ENCODE measurements at places on chromosomes 3 and 15.

DNA sequence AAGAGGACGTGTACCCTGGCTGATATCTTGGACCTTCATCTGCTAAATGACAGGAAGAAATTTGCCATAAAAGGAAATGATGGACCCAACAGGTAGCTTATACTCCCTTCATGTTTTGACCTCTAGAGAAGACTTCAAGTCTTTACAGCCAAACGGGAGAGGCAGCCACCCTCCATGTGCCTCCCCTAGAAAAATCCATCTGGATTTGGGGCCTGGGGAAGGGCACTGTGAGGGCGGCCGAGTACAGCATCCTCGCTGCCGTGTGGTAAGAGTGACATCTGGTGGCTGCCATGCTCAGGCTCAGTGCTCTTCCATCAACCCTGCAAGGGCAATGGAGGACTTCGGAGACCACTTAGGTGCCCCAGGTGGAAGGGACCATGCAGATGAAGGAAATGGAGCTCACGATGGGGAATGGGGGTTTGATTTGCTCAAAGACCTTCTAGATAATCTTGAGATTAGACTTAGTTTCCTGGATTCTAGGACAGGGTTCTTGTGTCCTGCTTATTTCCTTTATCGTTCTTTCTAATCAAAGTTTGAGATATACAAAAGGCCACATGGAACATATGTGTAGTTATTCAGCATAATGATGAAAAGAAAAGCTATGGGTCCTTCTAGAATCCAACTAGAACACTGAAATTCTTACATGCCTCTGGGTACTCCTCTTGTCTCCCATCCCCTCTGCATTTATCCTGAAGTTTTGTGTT is 44.4 kb downstream of the AQP9 start:
- peak; percentile 38 for DNase-seq

DNA sequence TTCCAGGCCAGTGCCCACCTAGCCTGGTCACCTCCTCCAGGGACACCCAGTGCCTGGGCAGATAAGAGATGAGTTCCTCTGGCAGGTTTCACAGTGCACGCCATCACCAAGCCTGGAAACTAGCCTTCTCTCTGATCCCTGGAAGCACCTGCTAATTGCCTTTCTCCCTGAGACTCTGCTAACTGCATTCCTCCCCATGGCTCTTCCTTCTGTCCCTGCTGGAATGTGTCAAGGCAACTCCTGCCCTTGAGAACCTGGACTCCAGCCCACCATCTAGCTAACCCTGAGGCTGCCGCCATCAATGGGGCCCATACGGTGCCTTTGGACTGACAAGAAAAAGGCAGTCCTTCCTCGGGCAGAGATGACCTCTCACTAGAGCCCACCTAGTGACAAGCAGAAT is 18.5 kb downstream of the VIPR1 start:
- DNase-seq = no peak

DNA sequence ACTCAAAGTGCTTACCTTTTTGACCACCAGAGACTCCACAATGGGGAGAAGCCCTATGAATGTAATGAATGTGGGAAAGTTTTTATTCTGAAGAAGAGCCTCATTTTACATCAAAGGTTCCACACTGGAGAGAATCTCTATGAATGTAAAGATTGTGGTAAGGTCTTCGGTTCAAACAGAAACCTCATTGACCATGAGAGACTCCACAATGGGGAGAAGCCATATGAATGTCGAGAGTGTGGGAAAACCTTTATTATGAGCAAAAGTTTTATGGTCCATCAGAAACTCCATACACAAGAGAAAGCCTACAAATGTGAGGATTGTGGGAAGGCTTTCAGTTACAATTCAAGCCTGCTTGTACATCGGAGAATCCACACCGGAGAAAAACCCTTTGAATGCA is 5.5 kb upstream of the ZNF35 start:
- no peak for DNase-seq

- no peak for DNase-seq
Measured at GRCh38 chr15:64249883-64250575, 87.2 kb upstream of the PPIB start.

- DNase-seq = no peak
Measured at GRCh38 chr3:176351408-176351807, 845.9 kb downstream of the TBL1XR1 start.

- DNase-seq = no peak
Measured at GRCh38 chr3:73098873-73099272, 37.4 kb downstream of the EBLN2 start.

- DNase-seq = no peak
Measured at GRCh38 chr15:82159922-82160321, 102.6 kb downstream of the EFL1 start.

DNA sequence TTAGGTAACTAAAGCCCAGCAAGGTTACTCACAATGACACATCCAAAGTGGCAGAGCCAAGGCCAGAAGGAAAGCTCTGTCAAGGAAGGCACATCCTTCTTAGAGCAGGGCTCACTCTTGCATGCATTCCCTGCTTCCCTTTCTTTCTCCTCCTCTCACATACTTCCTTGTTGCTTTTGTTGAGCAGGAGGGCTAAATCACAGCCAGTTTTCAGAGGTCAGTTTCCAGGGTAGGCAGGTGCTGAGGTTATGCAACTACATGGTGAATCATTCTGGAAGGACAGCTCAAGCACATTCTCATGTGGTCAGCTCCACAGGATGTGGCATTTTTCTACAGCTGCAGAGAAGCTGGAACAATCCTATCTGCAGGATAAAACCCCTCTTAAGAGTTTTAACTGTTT is 275.6 kb downstream of the ZNF621 start:
- DNase-seq = peak; percentile 29

DNA sequence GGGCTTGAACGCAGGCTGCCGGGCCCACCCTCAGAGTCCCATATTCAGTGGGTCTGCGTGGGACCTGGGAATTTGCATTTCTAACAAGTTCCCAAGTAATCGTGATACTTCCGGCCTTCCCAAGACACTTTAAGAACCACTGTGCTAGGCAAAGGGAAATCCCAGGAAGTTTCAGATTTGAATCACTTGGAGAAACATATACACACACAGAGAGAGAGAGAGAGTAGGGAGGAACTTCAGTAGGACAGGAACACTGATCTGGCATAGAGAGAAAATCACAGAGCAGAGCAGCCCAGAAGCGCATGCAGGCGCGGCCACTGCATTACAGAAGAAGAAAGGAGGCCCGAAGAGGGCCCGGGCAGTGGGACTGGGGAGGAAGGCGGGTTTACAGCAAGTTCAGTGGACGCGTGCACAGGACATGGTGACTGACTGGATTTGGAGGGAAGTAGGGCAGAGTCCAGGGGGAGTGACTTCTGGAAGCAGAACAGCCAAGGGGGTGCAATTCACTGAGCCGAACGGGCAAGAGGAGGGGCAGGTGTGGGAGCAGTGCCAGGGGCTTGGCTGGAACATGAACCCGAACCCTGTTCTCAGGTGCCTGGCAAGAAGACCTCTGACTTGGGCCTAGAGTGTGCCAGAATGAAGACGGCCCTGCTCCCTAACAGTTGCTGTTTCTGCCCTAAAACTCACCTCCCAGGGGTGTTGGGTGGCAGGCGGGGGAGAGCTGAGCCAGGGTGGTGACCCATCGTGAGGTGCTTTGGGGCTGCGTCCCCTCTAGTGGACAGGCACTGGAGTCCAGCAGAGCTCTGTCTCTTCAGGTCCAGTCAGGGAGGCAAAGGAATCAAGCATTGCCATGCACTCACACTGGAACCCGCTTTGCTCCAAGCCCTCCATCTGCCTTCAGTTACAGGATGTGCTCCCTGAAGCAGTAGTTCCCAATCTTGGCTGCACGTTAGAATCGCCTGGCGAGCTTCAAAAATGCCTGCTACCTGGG is 101.3 kb upstream of the HES1 start:
- no peak for DNase-seq

- no peak for DNase-seq
Measured at GRCh38 chr3:14280326-14280725, 101.7 kb downstream of the LSM3 start.

DNA sequence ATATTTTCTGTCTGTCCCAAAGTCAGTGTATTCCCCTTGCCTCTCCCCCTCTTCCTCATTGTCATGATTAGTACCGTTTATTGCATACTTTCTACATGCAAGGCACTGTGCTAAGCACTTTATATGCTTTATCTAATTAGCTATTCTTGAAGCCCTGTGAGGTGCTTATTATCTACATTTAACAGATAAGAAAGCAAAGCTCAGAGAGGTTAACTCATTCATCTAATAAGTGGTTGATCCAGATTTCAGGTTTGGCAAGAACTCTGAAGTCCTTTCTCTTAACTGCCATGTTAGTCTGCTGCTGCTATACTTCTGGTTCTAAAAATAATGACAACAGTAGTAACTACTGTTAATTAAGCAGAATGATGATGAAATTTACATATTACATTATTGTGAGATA is 13.5 kb downstream of the IQGAP1 start:
- no peak for DNase-seq

GRCh38 chr3:156867174-156867573 is 41.0 kb downstream of the LEKR1 start:
- no peak for DNase-seq

- no peak for DNase-seq
Measured at GRCh38 chr3:97820780-97821179, 1.0 kb upstream of the CRYBG3 start.

- no peak for DNase-seq
Measured at GRCh38 chr3:184506561-184506991, 55.0 kb upstream of the EPHB3 start.

GRCh38 chr3:13785853-13786436 is 93.9 kb downstream of the WNT7A start:
- DNase-seq = no peak

DNA sequence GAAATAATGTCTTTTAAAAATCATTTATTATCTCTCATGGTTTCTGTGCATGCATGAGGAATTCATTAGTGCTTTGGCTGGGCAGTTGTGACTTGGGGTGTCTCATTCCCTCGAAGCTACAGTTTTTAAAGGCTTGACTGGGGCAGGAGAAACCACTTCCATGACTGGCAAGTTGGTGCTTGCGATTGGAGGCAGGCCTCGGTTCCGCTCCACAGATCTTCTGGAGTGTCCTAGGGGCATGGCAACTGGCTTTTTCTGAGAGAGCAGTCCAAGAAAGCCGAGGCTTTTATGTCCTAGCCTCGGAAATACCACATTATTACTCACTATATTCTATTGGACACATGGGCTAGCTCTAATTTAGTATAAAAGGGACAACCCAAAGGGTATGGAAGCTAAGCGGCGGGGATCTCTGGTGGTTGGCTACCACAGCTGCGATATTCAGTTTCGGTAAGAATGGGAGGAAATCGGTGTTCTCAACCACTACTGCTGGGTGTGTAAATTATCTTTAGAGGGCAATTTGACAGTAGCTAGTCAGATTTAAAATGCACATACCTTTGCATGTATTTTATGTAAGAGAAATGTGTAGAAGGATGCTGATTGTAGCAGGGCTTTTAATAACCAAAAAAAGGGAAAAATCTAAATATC is 48.8 kb upstream of the TOP2B start:
- DNase-seq = no peak

- DNase-seq = no peak
Measured at GRCh38 chr15:55552451-55552850, 35.7 kb downstream of the PYGO1 start.

- DNase-seq = no peak
Measured at GRCh38 chr3:59746585-59746984, 696.8 kb upstream of the CFAP20DC start.

- no peak for DNase-seq
Measured at GRCh38 chr15:94322141-94322540, 90.8 kb downstream of the MCTP2 start.

DNA sequence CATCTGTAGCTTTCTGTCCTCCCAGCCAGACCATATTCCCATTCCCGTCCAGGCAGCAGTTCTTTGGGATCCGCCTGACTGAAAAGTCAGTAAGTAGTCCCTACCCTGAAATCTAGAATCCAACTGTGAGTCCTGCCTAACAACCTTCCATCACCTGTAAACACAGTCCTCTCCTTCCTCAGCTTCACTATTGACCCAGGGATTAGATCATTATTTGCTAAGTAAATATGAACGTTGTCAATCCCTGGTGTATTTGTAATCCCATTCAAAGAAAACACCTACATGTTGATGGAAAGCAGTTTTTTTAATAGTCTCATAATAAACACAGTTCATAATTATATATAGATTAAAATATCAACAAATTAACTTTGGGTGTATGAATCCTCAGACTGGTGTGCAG is 732 bp downstream of the SAXO2 start:
- no peak for DNase-seq

GRCh38 chr3:137061186-137061585 is 103.4 kb downstream of the IL20RB start:
- DNase-seq = no peak

- DNase-seq = no peak
Measured at GRCh38 chr15:33112541-33113105, 81.9 kb downstream of the FMN1 start.

- no peak for DNase-seq
Measured at GRCh38 chr15:53116169-53116568, 326.0 kb upstream of the ONECUT1 start.

DNA sequence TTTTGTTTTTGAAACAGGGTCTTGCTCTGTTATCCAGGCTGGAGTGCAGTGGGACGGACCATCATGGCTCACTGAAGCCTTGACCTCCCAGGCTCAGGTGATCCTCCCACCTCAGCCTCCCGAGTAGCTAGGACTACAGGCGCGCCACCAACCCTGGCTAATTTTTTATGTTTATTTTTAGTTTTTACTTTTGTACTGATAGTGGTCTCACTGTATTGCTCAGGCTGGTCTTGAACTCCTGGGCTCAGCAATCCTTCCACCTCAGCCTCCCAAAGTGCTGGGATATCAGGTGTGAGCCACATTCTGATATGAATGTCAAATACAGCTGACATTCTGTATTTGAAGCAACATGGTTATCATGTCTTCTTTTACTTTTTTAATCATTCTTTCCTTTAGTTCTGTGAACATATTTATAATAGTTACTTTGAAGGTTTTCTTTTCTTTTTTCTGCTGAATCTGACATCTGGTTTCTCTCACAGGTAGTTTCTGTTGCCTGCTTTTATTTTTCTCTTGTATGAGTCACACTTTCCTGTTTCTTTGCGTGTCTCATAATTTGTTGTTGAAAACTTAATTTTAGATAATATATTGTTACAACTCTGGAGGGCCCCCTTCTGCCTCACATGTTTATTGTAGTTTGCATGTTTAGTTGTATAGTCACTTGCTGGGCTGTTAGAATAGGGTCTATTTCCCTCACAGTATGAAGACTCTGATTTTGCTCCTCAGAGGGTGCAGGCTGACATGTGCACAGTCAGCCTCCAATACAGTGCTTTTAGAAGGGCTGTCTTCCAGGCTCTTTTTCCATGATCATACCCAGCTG is 8.4 kb upstream of the CNTN4 start:
- DNase-seq = no peak

DNA sequence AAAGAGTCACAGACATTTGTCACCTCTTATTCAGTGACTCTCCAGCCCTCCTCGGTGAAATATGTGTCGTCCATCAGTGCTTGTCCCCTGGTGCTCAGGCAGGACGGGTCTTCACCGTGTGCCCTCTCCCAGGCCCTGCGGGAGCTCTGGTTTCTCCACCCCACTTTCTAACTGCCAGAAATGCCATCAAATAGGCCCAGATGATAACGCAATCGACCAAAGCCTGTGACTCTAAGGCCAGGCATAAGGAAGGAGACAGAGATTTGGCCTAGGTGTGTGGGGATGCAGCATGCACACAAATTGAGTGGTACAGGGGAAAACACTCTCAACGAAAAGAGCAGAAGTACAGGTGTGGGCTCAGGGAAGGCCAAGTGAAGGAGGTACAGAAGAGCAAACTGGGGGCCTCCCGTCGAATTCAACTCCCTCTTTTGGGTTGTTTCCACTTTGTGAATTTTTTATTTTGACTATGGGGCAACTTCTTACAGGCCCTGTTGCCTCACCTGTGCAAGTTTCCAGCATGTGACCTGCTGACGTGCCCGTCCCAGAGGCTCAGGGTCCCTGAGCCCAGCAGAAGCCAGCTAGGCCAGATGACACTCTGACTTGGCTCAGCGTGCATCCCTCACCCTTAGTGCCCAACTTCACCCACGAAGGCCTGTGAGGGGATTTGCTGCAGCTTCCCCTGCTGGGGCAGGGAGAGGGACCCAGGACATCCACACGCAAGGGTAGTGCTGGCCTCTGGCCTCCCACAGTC is 4.7 kb downstream of the NUP210 start:
- no peak for DNase-seq
